Jurkat, Clone E6-1 (cell line): ENCODE measurements at places on chromosomes 7 and 10.

- no peak for DNase-seq
Observed at GRCh38 chr10:75335983-75336382, 65.6 kb downstream of the ZNF503 start.

- no peak for DNase-seq
Observed at GRCh38 chr7:86949052-86949778, 110.2 kb downstream of the ELAPOR2 start.

DNA sequence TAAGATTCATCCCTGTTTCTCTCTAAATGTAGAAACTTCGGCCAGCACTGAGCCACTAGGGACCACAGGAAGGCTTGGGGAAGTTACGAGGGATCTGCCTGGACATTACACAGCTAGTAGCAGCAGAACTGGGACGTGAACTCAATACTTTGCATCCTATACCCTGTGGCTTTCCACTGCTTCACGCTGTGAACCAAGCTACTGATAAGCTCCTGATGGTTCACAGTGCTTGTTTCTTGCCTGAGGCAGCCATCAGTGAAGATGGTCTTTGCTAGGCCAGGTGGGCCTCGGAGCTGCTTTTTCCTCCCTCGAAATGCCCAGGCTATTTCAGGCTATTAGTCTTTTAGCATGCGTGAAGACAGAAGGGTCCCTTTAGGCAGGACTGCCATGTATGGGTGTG lies 132.7 kb downstream of the SH3PXD2A start:
- no peak for DNase-seq

GRCh38 chr10:5047912-5048628 lies 44.4 kb upstream of the AKR1C2 start:
- no peak for DNase-seq

GRCh38 chr10:72260976-72261783 lies 12.5 kb upstream of the DDIT4 start:
- DNase-seq, result peak; percentile 75

DNA sequence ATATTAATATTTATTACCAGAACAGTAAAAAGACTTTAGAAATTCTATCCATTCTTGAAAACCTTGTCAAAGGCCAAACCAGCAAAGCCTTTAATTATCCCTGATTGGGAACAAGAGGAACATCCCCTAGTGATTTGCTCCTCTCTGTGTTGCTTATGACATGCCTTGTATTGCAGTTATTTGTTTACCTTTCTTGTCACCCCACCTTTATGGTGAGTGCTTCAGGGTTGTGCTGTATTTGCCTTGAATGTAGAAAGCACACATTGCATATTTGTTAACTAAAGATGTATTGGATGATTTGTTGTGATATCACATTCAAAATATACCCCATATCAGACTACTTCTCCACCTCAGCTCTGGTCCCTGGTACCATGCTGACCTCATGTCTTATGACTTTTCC lies 23.5 kb upstream of the TECTB start:
- DNase-seq, result no peak

DNA sequence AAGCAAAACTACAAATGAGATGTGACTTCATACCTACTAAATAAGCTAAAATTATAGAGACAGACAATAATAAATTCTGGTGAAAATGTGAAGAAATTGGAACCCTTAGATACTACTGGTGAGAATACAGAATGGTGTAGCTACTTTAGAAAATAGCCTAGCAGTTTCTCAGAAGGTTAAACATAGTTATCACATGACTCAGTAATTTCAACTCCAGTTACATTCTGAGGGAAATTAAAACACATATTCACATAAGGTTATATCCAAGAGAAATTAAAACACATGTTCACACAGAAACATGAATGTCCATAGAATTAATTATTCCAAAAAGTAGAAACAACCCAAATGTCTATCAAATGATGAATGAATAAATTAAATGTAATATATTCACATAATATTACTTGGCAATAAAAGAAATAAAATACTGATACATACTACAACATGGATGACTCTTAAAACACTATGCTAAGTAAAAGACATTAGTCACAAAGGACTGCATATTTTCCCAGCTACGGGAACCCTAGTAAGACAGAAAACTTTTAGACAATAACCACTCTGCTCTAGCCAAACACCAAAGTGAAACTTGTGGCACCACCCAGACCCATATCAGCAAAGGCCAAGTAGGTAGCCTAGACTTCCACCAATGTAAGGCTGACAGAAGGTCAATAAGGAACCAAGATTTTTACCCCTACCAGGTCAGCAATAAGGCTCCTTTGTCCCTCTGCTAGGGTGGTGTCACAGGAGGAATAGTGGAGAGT lies 25.1 kb downstream of the SLC25A40 start:
- DNase-seq, result no peak

DNA sequence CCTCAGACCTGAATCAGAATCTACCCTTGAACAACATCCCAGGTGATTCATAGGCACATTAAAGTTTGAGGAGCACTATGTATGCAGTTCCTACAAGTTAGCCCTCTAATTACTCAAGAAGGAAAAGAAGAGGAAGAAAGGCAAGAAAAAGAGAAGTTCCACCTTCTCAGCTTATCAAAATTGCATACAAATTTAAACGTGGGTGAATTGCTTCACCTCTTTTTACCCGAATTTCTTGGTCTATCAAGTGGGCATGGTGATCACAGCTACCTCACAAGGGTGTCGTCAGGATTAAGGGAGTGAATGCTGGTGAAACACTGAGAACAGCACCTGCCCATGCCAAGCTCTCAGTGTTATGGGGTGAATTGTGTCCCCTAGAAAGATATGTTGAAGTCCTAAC lies 43.8 kb upstream of the PAPSS2 start:
- DNase-seq, result no peak

DNA sequence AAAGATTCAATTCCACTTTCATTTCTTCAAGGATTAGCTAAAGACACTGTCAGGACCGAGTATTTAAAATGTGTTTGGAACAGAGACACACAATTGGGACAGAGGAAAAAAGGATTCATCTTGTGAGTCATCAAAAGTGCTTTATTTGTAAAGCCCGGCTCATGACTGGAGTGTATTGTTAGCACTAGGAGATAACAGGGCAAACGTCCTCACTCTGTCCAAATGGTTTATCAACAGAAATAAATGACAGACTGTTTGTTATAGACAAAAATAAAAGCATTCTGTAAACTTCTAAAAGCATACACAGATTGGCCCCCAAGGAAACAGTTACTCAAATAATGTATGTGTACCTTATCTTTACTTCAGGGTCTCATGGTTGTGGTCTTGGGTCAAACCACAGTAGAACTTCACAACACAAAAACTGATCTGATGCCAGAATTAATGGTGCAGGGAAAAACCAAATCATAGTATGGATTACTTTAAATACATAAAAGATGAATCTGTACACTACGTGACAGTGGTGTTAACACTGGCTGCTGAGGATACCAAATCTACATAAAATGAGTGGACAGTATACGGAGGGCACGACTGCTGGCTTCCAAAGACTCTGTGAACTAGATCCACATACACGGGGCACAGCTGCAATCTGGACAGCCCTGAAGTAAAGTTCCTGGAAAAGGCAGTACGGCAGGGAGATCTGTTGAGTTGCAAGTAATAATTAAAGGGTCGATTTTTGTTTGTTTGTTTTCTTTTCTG lies 179.4 kb downstream of the PIP4K2A start:
- peak; percentile 6 for DNase-seq

DNA sequence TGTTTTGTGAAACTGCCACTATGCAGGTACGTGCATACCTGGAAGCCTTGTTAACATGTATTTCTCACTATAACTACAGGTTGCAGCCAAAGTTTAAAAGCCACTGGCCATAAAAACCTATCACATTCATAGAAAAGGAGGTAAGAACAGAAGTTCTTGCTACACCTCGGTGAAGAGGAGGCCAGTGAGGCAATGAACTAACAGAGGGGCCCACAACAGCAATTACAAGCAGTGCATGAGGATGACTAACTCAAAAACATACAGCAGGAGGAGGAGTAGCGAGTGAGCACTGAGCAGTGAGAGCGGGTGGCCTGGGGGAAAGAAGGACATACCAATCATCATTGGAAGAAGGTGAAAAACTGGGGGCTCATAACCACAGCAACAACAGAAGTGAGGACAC lies 51.6 kb downstream of the NUDCD3 start:
- DNase-seq, result no peak

DNA sequence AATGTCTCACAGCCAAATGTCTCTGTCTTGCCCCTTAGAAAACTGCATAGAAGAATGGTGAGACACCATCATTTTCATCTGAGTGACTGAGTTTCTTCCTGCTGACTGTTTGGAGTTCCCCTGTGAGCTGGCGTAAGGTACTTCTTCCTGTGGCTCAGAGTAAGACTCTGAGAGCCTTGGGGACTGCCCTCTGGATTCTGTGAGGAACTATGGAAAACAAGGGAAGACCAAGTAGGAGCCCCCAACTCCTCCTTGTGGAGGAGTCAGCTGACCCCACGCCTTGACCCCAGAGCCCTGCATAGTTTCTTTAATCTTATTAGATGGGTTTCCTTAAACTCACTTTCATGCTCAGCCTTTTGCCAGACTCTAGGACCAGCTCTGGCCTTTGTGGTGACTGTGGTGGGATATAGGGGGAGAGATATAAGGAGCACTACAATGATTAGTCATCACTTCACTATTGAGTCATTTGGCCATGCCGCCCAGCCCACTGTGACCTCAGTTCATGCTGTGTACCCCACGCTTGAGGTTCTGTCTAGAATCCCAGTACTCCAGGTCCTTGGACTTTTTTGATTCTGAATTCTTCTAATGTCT lies 51.8 kb upstream of the FAM133B start:
- peak; percentile 82 for DNase-seq

DNA sequence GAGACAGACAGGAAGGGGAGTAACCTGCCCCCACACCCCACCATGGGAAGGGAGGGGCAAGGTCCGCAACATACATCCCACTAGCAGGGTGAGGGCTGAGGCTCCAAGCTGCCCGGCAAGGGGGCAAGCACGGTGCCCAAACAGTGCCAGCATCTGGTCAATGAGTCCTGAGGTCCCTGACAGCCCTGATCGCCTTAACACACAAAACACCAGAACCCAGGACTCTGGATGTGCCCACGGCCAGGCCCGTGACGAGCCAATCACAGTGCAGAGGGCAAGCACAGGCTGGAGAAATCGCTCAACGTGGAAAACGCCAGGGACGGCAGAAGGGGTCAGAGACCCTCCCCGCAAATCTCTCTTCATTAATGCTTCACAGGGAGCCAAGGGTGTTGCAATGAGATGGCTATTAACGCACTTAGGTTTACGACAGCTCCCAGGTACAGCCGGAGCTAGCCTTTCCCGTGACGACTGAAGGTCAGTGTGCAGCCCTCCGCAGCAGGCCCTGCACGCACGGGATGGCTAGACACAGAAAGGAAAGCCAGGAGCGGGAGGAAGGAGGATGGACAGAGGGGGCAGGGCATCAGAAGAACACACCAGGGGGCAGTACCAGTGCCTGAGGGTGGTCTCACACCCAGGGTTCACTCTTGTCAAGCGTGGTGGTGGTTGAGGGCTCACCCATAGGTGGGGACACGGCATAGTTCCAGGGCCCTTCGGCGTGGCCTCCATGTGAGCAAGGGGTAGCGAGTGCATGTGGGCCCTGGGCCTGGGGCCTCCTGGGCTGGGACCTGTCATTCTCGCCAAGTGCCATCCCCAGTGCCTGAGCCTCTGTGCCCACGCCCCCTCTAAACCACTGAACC lies 220.5 kb downstream of the MAD1L1 start:
- DNase-seq, result no peak

DNA sequence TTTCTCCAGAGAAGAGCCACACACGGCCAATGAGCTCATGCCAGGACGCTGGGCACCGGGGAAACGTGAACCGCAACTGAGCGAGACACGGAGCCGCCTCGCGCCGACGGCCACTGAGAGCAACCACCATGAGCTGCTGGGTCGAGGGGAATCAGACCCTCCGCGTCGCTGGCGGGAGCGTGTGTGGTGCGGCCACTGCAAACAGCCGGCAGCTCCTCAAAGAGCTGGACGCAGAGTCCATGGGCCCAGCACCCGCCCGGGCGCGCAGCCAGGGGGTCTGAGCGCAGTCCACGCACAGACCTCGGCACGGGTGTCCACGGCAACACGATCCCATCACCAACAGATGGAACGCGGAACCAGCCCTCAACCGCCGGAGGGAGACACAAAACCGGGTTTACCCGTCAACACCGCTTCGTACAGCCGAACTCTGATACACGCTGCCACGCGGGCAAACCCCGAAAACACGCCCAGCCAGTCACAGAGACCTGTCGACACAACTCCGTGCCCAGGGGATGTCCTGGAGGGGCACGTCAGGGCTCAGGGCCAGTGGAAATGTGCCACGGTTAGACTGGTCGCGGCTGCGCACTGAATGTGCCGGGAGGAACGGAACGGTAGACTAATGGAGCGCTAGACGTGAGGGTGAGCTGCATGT lies 147.1 kb downstream of the ELFN1 start:
- no peak for DNase-seq

- no peak for DNase-seq
Observed at GRCh38 chr7:14196555-14196954, 207.1 kb upstream of the ETV1 start.

DNA sequence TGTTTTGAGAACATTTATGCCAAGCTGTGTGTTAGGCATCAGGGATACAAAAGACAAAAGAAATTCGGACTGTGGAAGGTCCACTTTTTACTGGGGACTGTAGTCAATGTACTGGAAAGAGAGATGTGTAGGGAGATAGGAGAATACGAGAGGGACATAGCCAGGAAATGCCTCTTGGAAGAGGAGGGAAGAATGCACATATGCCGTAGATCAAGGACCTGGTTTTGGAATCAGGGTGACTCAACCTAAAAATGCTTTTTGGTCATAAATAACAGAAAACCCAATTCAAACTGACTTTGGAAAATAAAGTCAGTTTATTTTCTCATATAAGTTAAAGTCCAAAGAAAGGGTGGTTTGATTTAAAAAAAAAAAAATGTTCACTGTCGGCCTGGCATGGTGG lies 140.3 kb upstream of the TCF7L2 start:
- no peak for DNase-seq

GRCh38 chr10:110775020-110775375 lies 96.7 kb upstream of the PDCD4 start:
- no peak for DNase-seq

DNA sequence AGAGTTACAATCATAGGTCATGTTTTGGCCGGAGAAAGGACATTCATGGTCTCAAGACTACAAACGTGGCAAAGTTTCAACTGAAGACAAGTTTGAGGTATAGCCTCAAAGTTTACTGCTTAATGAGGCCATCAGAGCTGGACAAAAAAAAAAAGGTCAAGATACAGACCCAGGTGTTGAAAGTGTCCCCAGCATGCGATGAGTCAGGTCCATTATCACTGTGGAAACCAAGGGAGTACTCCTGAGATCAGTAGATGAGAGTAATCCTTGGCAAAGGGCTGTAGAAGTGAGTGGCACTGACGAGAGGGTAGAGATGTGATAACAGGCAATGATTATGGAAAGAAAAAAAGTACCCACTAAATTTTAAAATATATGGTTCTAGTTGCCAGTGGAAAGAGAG lies 80.1 kb upstream of the LRRN3 start:
- DNase-seq, result no peak
